ENCODE measurements at places on chromosomes 12 and 14.
A peak's percentile ranks its signal among the peaks of the same experiment; 100 is the strongest.

DNA sequence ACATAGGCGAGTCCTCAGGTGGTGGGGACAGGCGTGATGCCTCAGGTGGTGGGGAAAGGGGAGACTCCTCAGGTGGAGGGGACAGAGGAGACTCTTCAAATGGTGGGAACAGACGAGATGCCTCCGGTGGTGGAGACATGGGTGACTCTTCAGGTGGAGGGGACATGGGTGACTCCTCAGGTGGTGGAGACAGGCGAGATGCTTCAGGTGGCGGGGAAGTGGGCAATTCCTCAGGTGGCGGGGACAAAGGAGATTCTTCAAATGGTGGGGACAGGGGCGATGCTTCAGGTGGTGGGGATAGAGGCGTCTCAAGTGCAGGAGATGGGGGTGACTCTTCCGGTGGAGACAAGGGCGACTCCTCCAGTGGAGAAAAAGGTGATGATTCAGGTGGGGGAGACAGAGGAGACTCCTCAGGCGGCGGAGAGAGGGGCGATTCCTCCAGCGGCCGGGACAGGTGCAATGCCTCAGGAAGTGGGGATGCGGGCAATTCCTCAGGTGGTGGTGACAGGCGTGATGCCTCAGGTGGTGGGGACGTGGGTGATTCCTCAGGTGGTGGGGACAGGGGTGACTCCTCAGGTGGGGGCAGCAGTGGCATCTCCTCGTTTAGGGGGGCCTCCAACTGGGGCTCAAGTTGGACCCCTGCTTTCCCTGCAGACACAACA, 8.7 kb downstream of the KMT2D start:
- DNase-seq, result no peak

GRCh38 chr12:57149245-57149900, 2.0 kb upstream of the LRP1-AS start:
- DNase-seq, result peak; percentile 88

DNA sequence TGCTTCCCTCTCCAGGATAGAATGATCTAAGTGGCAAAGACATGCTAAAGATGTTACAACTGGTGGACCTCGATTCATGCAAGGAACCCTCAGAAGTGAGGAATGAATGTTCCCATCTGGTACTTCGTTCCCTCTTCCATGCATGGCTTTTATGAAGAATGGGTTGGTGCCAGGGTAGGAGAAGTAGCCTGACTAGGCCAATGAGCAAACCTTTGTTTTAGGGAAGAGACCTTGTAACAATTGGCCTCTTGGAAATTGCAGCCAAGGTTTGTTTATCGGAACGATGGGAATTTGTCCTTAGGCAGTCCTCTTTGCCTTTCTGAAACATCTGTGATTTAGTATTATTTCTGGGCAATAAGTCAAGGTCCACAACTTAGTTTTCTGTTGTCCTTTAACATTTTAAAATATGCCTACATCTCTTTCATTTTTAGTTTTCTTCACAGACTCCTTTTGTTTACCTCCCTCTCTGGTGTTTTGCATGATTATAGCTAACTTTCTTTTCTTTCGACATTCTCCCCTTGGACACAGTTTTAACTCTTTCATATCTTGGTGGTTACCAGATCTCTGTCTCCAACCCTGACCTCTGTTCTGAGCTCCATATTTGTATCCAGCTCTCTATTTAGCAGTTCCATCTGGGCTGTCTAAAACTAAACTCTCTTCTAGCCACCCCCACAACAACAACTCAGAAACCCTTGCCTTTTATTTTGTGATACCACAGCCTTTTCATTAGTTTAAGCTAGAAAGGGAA, 70.0 kb downstream of the DIP2B start:
- DNase-seq, result no peak

- DNase-seq, result peak; percentile 63
Observed at GRCh38 chr12:16165506-16165905, 112.0 kb downstream of the SLC15A5 start.

- no peak for DNase-seq
Observed at GRCh38 chr12:55041345-55042055, 21.7 kb downstream of the NEUROD4 start.

All from right hindlimb (tissue), 1 donor.